Epithelial cell of prostate (primary cell): ENCODE measurements at places on chromosomes 1 and 21.

- DNase-seq, result no peak
Observed at GRCh38 chr1:88058205-88058604, 625.9 kb upstream of the PKN2 start.

DNA sequence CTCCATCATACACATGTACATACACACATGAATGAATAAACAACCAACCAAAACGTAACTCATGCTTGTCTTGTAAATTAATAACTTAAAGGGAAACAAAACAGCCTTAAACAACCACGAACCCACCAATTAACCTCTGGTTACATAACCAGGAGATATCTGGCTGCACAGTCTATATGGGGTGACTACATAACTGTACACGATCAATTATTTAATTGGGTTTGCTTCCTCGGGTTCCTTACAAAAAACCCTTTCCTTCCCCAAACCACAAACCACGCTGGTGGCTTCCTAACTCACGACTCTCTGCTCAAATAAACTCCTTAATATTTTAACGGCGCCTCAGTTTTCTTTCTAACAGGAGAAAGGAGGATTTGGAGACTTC, 744 bp downstream of the ZNF670 start:
- no peak for DNase-seq

DNA sequence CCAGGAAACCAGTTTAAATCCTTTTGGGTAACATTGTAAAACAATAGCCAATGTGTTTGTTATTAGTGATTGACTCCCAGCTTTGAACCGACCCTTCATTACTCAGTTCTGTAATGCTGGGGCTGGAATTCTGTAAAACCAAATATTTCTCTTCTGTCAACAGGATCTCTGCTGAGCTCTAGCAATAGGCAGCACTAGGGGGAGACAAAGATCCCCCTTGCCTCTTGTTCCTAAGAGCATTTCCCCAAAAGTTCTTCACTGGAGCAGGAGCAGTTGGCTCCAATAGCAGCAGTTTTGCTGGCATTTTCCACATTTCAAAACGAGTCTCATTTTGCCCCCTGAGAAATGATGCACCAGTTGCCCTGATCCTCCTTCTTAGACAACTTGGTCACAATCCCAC, 1671.1 kb downstream of the MRPL39 start:
- DNase-seq, result no peak

DNA sequence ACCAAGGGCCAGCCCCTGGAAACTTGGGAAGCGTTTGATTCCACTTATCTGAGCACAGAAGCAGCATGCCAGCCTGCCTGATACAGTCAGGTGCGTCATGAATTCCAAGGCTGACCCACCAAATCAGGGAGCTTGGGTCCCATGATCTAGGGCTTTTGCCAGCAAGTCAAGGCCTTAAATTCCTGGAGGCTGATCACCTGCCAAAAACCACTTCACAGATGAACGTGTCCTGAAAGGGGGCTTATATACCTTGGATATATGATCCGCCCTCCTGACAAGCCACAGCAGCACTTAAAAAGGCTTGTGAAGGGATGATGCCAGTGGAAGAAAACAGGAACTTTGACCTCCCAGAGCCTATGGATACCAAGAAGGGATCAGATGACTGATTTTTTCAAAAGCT, 24.0 kb upstream of the CLIC6 start:
- no peak for DNase-seq

DNA sequence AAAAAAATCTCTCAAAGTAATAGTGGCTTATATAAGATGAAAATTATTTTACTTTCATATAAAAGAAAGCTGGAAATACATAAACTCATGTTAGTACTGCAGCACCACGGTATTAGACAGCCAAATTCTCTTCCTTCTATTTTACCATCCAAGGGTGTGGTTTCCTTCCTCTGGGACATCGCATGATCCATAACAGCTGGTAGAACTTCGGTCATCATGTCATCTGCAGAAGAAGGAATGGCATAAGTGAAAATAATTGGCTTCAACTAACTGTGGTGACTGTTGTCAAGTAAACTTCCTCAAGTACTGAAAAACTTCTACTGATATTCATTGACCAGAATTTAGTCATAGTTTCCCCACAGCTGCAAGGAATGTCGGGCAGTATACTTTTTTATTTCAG, 28.3 kb upstream of the IFI44L start:
- no peak for DNase-seq

- no peak for DNase-seq
Observed at GRCh38 chr1:28279721-28280120, 20.4 kb downstream of the SESN2 start.

DNA sequence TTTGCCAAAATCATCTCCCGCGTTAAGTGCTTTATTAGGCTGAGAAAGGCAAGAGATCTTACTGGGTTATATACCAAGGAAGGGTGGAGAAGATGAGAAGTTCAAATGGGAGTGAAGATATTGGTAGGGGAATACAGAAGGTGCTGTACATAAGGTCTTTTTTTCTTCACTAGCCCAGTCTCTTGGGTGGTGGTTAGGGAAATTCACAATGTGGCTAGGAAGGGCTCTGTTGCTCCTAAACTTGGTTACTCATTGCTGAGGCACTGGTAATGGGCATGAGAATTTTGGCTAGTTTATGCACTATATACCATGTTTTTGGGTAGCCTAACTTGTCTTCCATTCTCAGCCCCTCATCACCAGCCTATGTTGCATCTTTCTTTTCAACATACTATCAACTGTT, 50.6 kb downstream of the LHX4 start:
- no peak for DNase-seq

- no peak for DNase-seq
Observed at GRCh38 chr1:200631375-200631774, 10.8 kb upstream of the KIF14 start.

DNA sequence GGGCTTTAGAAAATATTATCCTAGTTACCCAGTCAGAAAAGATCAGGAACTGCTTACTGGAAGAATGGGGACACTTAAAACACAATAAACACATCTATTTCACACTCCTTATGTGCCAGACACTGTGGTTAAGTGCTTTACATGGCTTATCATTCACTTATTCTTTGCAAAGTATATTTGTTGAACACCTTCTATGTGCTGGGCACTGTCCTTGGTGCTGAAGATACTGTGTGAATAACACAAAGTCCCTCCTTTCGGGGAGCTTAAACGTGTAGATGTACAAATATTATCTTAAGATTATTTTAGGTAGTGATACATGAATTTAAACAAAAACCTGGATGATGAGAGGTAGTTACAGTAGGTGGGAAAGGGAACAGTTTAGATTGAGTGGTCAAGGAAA, 169.3 kb downstream of the ST6GALNAC5 start:
- DNase-seq, result no peak

GRCh38 chr1:57019236-57019839, 53.5 kb upstream of the C8B start:
- DNase-seq, result no peak

- no peak for DNase-seq
Observed at GRCh38 chr1:227788271-227789083, 27.0 kb upstream of the PRSS38 start.

DNA sequence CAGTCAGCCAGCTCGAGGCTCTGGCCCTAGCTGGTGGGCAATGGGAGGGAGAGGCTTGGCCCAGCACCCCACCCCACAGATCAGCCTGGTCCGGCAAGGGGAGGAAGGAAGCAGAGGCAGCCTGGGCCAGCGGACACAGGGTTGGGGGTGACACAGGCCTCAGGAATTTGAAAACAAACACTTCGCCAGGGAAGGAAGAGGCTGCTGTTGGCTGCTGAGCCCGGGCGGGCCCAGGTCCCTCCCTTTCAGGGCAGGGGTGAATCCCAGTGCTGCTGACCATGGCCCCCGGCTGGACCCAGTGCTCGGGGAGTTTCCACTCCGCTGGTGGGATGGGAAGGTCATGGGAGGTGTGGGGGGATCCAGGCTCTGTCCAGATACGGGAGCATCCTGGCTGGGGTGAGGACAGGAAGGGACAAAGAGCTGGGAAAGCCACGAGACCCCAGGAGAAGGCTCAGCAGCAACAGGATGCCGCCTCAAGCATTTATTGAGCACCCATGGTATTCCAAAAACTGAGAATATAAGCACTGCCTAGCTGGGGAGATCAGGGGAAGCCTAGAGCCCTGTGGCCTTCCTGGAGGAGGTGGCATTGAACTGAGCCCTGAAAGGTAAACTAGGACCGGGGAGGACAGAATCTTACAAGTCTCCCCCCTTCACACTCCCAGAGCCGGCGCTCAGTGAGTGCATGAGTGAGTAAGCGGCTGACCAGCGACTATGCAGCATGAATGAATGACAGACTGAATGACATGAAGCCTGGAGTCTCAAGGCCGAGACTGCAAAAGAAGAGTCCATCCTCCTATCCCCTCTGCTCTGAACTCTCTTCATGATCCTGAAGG, 26.2 kb upstream of the EPHA2 start:
- DNase-seq, result no peak

DNA sequence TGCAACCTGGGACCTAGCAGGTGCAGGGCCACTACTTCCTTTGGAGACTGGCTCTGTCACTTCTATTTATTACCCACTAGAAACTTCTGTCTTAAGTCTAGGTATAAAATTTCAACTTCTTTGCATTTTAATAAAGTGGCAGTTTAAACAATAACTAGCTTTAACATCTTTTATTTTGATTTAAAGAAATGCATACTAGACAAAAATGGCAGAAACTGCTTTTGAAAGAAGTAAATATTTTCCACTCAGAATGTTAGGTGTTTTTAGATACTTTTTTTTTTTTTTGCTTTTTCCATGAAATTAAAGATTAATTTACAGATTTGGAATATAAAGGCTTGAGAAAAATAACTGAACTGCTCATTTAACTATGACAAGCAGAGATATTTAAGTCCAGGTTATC, 1477.6 kb downstream of the KCNT2 start:
- no peak for DNase-seq

- DNase-seq, result no peak
Observed at GRCh38 chr1:241507189-241507863, 12.2 kb downstream of the FH start.

GRCh38 chr1:35708441-35708921, 10.2 kb downstream of the C1orf216 start:
- DNase-seq, result no peak

- no peak for DNase-seq
Observed at GRCh38 chr1:117631359-117632160, 25.7 kb downstream of the TENT5C start.

DNA sequence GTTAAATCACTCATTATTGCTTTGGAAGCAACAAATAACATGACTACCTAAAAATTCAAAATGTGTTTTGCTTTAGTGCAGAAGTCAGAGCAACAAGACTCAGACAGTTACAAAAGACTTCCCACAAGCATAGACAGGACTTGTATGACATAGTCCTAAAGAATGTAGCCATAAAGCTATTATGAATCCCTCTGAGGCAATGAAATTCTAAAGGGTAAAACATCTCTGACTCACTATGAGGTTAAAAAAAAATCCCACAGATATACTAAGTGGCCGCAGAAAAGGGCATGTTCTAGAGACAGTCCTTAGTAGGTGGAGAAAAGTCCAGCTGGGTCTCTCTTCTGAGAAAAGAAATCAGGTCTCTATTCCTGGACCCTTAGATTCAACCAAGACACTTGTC, 4.9 kb downstream of the PRKAB2 start:
- peak; percentile 90 for DNase-seq

DNA sequence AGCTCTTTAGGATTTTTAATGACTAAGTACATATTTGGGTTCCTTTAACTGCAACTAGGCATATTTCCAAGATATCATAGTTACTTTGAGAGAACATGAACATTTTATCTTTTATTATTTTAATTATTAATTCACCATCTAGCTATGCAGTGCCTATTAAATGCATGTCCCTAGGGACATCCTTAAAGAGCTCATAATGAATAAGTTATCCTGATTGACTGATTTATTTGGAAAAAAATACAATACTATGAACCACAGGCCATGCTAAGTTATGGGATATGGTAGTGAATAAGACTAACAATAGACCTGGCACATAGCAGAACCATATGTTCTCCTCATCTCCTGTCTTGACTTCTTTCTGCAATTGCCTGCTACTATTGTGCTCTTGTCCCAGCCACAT, 16.4 kb upstream of the C1orf105 start:
- no peak for DNase-seq

- no peak for DNase-seq
Observed at GRCh38 chr1:45840704-45841103, 37.3 kb downstream of the MAST2 start.

DNA sequence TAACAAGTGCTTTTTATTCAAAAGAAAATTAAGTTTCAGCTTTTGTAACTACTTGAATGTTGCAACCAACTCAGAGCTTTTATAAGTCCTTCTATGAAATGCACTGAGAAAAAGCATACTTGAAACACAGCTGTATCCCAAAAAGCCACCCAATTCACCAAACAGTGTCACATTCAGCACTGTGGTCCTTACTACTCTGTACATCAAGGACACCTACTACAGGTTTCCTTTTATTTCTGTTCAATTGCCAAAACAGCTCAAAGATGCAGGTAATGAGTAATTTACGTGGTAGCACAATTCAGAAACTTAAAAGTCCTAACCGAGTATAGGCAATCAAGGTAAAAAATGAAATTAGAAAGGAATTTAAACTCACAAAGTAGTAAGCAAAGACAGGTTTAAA, 2.5 kb downstream of the EIF4G3 start:
- no peak for DNase-seq

- no peak for DNase-seq
Observed at GRCh38 chr1:208476846-208477170, 232.6 kb upstream of the PLXNA2 start.

GRCh38 chr21:42553435-42553834, 39.8 kb downstream of the SLC37A1 start:
- DNase-seq, result no peak

- no peak for DNase-seq
Observed at GRCh38 chr1:239909898-239910297, 181.8 kb upstream of the FMN2 start.
